DMS53 (cell line): ENCODE measurements at places on chromosomes 3 and 15.

DNA sequence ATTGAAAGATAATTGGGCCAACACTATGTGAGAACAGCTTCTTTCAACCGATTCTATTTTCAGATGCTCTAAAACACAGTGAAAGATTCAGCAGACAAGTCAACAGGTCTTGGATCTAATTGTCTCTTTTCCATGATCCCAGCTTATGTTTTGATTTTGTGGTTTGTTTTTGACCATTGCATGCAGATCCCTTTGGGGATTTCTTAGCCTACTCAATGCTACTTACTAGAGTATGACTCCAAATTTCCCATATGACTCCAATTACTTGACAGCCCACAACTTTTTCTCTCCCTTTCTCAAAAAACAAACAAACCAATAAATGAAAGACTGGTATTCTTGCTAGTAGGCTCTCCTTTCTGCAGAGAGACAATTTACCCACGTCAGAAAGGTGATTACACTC lies 67.1 kb downstream of the KCNH8 start:
- no peak for DNase-seq

- peak; percentile 5 for DNase-seq
Observed at GRCh38 chr3:39317571-39318169, 11.8 kb upstream of the CCR8 start.

DNA sequence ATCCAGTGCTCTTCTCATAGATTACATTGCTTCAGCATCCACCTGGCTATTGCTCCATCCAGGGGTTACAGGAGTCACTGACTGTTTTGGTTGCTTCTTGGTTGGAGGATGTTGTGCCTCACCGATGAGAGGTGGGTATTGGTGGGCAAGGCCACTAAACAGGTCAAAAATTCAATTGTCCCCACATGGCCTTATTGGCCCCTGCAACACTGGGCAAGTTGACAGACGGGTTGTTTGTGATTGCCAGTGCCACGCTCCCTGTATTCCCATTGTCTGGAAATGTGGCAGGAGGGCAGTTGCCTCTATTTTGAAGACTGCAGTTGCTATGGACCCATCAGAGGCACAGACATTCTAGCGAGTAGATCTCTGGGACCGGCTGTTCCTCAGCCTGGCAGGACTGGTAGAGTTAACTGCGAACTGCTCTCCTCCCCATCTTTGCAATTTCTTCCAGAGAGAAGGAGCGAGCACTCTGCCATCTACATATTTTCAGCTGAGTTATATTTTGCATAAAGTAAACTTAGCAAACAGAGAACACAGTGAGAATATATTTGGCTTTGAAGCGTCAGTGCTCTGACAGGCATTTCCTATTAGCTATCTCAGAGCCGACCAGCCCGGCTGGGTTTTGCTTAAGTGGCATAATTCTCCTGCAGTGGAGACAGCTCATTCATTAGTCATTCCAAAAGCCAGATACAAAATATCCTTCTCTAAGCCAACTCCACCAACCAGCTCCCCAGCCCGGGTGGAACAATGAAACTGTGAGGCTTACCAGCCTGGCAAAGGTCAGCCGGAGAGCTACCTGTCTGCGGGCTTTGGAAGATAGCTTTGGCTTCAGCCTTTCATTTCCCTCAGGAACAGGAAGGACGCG lies 26.0 kb upstream of the MAGEF1 start:
- DNase-seq, result peak; percentile 33

GRCh38 chr3:50338965-50339364 lies 1.7 kb downstream of the RASSF1 start:
- DNase-seq, result no peak

DNA sequence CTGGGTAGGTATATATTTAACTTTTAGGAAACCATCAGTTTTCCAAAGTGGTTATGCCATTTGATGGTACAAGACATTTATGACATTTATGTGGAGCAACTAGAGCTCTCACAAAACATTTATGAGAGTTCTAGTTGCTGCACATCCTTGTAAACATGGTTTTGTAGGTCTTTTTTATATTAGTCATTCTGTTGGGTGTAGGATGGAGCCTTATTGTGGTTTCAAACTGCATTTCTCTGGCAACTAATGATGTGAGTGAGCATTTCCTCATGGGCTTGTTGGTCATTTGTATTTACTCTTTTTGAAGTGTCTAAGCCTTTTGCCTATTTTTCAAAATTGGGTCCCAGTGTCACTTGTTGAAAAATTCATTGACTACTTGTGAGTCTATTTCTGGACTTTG lies 45.7 kb upstream of the MGLL start:
- DNase-seq, result no peak

DNA sequence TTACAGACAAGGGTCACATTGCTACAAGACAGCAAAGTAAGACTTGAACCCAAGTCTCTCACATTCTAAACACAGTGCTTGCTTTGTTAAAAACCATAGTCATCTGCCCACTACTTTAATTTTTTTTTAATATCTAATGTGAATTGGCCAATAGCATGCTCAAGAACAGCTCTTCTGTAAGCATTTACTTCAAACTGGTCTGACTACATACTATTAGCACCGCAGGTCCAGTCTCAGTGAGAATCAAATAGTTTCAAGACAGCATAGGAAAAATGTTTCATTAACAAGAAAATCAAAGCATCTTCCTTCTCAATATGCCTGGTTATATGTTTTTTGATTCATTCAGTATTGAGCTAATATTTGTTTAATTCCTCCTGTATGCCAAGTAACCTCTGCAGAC lies 419.9 kb downstream of the ERC2 start:
- DNase-seq, result no peak

- DNase-seq, result peak; percentile 11
Observed at GRCh38 chr3:9870978-9871377, 9.1 kb downstream of the CIDEC start.

- DNase-seq, result peak; percentile 0
Observed at GRCh38 chr3:36842275-36842674, 77.9 kb upstream of the DCLK3 start.

GRCh38 chr3:66480666-66481065 lies 20.2 kb downstream of the LRIG1 start:
- DNase-seq, result no peak

DNA sequence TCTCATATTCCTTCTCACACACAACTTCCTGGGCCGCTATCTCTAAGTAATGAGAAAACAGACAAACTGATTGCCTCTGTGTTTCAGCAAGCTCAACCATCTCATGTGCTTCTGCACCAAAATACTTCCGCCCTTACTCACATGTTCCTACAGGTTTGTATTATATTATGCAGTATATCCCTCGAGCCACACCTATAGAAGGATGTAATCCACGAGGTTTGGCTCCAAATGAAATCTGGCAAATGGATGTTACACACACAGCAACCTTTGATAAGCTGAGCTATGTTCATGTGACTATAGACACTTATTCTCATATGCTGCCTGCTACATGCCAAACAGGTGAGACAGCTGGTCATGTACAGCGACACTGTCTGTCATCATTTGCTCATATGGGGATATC lies 22.6 kb downstream of the CCRL2 start:
- no peak for DNase-seq

DNA sequence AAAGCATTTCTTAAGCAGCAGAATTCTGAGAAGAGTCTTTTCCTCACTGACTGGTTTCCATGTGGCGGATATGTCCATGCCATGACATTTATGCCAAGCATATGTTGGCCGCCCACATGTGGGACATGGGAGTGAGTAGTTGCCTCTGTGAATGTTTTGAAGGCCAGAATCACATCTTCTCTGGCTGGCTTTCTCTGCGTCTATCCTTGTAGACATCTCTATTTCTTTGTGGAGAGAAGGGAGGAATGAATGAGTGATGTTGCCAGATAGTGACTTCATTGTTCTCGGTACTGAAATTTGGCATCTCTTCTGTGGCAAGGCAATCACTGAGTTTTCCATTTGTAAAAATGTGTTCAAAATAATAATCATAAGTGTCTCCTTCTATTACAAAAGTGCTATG lies 316.0 kb downstream of the CLSTN2 start:
- DNase-seq, result no peak

GRCh38 chr15:68427963-68428362 lies 4.0 kb downstream of the ITGA11 start:
- no peak for DNase-seq

DNA sequence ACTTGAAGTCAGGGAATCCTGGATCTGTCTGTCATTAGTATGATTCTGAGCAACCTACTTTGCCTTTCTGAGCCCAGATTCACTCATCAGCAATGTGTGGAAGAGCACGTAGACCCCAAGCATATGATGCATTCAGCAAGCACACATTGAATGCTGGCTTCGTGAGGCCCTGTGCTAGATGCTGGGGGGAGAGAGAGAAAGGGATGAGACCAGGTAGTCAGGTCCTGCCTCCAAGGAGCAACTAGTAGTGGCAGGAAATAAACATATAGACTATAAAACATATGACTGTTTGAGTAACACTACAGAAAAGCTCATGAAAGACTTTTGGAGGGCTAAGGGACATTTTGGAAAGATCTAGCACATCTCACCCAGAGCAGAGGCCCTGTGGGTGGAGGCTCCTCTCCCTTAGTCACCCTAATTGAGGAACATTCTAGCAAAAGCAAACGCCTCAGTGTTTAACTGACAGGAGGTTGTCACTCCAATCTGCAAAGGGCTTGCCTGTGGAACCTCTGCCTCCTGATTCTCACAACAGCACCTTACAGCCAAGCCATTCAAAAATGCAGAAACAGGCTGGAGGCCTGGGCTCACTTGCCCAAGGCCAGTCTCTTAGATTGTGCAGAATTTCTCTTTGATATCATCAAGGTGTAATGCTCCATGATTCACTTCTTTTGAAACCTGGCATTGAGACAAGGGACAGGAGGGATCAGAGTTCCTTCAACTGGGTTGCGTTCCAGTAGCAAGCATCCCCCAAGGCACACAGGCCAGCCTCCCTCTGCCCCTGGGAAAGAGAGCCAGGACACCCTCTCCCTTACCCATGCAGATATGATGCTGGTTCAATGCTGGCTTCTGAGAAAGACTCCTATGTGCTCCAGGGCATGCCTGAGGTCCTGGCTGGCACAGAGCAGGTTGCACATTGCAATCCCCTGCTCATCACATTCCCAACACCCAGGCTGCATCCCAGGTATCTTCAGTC lies 26.1 kb downstream of the STARD5 start:
- no peak for DNase-seq

DNA sequence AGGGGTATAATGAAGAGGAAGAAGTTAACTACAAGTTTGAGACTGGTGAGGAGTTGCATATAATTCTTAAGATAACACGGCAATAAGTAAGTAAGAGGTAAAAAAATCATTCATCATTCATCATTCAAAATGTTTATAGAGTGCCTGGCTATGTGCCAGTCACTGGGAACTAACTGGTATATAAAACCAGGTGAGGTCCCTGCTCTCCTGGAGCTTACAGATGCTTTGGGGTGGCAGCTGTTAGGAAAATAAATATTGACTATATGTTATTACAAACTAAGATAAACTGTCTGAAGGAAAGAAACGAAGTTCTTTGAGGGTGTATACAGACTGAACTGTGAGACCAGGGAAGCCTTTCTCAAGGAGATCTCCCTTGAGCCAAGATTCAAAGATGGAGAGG lies 2.9 kb downstream of the CASR start:
- DNase-seq, result peak; percentile 41

GRCh38 chr3:13634615-13635014 lies 85.7 kb downstream of the FBLN2 start:
- no peak for DNase-seq

GRCh38 chr3:59388555-59389270 lies 338.9 kb upstream of the CFAP20DC start:
- DNase-seq, result peak; percentile 7

GRCh38 chr15:51550841-51551240 lies 71.7 kb downstream of the DMXL2 start:
- no peak for DNase-seq

- DNase-seq, result peak; percentile 32
Observed at GRCh38 chr3:28915741-28916500, 364.9 kb upstream of the RBMS3 start.

- no peak for DNase-seq
Observed at GRCh38 chr15:95277266-95277665, 1045.9 kb downstream of the MCTP2 start.

DNA sequence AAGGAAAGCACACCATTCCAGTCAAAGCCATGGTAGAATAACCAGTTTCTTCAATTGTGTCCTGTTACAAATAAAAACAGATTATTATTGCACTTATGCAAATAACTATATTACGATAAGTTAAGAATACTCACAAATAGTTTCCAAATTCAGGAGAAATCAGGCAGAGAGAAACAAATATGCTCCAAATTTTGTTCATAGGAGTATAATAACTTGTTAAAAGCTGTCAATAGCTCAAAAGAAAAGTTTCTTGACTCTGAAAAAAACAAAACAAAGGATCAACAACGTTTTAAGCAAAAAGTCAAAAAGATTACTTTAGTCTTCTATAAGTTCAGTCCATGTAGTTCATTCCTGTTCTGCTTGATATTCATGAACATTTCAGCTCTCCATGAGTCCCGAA lies 59.7 kb upstream of the BDH1 start:
- DNase-seq, result no peak

GRCh38 chr3:8445861-8446260 lies 55.8 kb upstream of the LMCD1 start:
- DNase-seq, result peak; percentile 2

DNA sequence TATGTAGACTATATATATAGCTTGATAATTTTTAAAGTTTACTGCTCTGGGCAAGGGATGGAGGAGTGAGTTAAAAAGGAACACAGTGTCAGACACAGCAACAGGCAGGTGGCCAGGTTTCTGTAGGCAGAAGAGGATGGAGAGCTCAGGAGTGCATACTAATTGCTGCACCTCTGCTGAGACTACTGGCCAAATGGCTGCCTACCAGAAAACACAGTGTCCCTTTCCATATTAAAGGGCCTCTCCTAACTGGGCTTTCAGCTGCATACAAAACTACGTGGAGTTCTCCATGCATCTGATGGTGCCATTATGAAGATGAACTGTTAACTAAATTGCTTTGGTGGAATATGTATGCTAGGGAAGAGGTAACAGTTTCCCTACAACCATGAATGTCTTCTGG lies 1.8 kb downstream of the ATP13A4 start:
- DNase-seq, result peak; percentile 4

- no peak for DNase-seq
Observed at GRCh38 chr3:54698054-54698453, 229.8 kb downstream of the LRTM1 start.

- no peak for DNase-seq
Observed at GRCh38 chr3:126461450-126462070, 14.1 kb downstream of the ZXDC start.

- DNase-seq, result no peak
Observed at GRCh38 chr3:141243271-141243707, 11.7 kb downstream of the PXYLP1 start.

DNA sequence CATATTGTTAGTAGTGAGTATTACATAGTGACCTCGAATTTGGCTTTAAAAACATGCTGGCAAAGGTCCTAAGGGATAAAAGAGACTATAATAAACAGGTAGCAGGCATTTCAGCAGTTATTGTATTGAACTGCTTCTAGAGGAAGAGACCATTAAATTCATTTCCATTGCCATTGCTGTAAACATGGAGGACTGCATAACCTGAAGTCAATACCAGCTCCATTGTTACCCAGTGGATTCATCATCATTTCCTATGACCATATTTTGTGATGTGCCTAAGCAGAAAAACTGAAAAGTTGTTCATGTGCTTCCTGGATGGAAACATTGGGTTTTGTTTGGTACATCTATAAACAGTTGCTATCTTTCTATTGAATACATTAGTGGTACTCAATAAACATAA lies 482.5 kb upstream of the UBE2E2 start:
- no peak for DNase-seq
